Stimulated activated CD4-positive, alpha-beta T cell treated with anti-CD3 and anti-CD28 coated beads, Interleukin-1b, Interleukin-23, amount 100 ng/mL, for 1 hour (primary cell): ENCODE measurements at places on chromosomes 12 and 14.

- DNase-seq = no peak
These were observed 30.9 kb downstream of the FERMT2 start for GRCh38 chr14:52919971-52920370.

- DNase-seq = no peak
These were observed 57.2 kb downstream of the HMGA2 start for GRCh38 chr12:65881348-65881961.

DNA sequence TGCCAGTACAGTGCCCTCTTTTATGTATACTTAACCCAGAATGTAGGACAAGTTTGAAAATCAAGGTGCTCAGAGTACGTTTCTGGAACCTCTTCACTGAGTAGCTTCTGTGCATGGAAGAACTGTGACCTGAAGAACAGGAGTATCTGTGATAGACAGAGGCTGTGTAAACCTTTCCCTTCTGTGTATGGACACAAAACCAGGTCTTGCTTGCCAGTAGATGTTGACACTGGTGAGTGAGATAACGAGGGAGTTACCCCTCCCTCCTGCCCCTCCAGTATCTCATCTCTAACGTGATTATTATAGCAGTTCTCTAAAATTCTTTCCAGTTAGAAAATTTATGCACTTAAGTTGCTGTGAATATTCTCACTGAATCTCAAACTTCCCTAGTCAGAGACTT lies 170.8 kb downstream of the RPL10L start:
- DNase-seq = no peak

- DNase-seq = no peak
These were observed 4.0 kb downstream of the SETD1B start for GRCh38 chr12:121807642-121808347.

- no peak for DNase-seq
These were observed 65.7 kb upstream of the SOX5 start for GRCh38 chr12:24014915-24015832.

GRCh38 chr12:109568486-109568885 lies 4.8 kb downstream of the MMAB start:
- no peak for DNase-seq

- DNase-seq = no peak
These were observed 897 bp upstream of the TEX22 start for GRCh38 chr14:105397350-105397931.

- DNase-seq = no peak
These were observed 179.9 kb upstream of the EEA1 start for GRCh38 chr12:93108985-93109384.

- DNase-seq = no peak
These were observed at the start of gene DLK1 for GRCh38 chr14:100726550-100727085. TSS of gene DLK1 (plus strand) at chr14:100726892. CDS start at chr14:100727069, 177 bp downstream.

DNA sequence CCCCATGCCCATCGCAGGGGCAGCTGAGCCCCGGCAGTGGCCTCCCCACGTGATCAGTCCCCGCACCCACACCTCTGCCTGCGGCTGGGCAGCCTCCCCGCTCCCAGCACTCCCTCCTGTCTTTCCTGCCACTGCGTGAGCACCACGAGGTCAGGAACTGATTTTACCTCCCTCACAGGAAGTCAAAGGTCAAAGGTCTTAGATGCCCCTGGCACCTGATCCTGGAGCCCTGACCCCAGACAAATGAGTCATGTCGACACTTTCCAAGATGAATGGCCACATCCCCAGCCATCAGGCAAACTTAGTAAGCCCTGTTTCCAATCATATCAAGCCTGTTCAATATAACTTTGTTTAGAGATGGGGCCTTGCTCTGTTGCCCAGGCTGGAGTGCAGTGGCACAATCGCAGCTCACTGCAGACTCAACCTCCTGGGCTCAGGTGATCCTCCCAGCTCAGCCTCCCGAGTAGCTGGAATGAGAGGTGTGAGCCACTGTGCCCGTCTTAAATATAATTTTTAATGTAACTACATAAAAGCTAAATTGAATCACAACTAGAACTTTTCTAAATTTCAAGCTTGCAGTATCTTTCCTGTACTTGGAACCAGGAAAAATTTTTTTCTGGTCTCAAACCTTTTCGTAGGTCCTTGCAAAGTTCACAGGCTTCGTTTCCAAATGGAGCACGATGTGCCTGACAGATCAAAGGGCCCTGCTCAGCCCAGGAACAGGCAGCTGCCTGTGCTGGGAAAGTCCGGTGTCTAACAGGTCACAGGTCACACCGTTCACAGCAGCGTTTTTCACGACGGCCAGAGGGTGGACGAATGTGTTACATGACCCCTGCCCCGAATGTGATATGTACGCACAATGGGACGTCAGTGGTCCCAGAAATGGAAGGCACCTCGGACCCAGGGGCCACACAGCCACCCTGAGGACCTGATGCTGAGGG lies 1.9 kb downstream of the LRCOL1 start:
- DNase-seq = no peak

- DNase-seq = no peak
These were observed 33.6 kb downstream of the CDKL1 start for GRCh38 chr14:50362764-50363713.

GRCh38 chr14:59474172-59474571 lies 9.0 kb upstream of the GPR135 start:
- DNase-seq = no peak

- no peak for DNase-seq
These were observed 296.6 kb upstream of the KITLG start for GRCh38 chr12:88876857-88877256.

GRCh38 chr12:42332301-42333285 lies 6.6 kb downstream of the PPHLN1 start:
- DNase-seq = peak; percentile 13

DNA sequence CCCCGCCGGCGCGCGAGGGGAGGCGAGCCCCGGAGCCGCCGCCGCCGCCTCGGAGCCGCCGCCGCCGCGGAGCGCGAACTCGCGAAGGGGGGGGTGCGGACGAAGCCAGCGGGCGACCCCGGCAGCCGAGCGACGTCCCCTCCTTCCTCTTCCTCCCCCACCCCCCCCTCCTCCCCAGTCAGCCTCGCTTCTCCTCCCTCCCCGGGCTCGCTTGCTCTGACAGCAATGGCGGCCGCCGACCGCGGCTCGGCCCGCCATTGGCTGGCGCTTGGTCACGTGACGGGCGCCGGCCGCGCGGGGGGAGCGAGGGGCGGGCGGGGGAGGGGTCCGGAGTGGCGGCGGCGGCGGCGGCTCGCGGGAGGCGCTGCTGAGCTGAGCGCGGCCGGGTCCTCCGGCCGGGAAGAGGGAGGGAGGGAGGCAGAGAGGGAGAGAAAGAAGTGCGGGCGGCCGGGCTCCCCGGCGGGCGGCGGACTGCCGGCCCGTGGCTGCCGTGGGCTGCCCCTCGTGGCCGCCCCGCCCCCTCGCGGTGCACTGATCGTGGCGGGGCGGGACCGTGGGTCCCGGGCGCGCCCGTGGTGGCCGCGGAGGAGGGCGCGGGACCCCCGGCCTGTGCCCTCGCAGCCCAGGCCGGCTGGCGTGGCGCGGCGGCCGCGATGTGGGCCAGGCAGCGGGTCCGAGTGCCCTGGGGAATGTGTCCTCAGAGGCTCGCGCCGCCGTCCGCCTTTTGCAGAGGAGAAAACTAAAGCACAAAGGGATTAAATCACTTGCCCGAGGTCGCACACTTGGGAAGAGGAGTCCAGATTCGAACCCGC lies at the start of gene MED13L:
MED13L (minus strand) TSS at position 227 of the 812 bp plus-strand sequence. CDS start 562 bp downstream, outside the sequence.
- peak; percentile 76 for DNase-seq

DNA sequence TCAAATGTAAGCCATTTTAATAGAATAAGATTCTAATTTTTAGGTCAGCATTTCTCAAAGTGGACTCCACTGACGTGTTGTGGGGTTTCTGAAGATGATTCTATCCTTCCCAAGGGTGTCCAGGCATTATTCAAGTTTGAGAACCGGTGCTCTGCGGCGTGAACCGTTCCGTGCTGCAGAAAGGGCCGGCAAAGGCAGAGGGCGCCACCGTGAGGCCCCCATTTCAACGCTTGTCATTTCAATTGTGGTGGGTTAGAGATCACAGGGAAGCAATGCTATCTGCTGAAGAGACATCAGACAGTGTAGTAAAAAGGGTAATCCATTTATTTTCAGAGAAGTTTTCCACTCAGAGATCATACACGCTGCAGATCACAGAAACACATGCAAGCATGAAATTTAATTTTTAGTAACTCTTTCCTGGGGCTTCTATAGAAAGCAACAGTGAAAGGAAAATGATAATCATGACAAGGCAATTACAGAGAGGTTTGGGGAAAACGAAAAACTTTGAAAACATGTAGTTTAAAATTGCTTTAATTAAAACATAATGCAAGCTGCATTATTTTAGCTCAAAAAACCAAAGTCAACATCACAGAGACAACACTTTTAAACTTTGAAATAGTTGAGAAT lies 201.7 kb downstream of the EXOC5 start:
- DNase-seq = peak; percentile 13

DNA sequence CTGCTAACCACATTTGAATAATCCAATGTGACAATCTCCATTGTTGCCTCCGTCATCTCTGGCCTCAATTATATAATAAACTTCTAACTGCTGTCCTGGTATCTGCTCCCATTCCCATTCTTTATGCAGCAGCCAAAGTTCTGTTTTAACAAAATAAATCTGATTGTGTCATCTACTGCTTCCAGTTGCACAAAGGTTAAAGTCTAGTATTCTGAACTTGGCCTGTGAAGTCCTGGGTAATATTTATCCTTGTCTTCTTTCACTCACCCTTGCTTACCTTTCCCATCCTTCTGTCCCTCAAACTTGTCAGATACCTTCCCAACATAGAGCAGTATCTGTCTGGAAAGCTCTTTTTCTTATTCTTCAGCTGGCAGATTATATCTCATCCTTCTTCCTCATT lies 19.3 kb upstream of the STRAP start:
- DNase-seq = no peak

- DNase-seq = no peak
These were observed 12.3 kb upstream of the SLC35E3 start for GRCh38 chr12:68733661-68734071.

- DNase-seq = no peak
These were observed 27.9 kb downstream of the HNRNPC start for GRCh38 chr14:21241218-21241819.

DNA sequence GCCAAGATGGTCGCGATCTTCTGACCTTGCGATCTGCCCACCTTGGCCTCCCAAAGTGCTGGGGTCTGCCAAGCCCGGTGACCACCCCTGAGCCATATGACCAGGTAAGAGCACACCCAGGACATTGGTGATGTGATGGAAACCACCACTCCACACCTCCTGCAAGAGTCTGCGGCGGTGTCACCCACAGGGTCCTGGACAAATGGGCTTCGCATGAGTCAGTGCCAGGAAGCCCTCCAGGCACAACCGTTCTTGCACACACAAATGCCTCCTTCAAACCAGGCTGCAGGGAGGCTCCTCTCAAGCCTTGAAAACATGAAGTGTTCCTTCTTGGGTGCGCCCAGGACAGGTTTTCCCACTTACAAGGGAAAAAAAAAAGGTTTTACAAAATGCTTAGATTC lies 16.6 kb downstream of the PITPNM2 start:
- no peak for DNase-seq

GRCh38 chr12:25546318-25546717 lies 6.8 kb downstream of the LMNTD1 start:
- DNase-seq = no peak

DNA sequence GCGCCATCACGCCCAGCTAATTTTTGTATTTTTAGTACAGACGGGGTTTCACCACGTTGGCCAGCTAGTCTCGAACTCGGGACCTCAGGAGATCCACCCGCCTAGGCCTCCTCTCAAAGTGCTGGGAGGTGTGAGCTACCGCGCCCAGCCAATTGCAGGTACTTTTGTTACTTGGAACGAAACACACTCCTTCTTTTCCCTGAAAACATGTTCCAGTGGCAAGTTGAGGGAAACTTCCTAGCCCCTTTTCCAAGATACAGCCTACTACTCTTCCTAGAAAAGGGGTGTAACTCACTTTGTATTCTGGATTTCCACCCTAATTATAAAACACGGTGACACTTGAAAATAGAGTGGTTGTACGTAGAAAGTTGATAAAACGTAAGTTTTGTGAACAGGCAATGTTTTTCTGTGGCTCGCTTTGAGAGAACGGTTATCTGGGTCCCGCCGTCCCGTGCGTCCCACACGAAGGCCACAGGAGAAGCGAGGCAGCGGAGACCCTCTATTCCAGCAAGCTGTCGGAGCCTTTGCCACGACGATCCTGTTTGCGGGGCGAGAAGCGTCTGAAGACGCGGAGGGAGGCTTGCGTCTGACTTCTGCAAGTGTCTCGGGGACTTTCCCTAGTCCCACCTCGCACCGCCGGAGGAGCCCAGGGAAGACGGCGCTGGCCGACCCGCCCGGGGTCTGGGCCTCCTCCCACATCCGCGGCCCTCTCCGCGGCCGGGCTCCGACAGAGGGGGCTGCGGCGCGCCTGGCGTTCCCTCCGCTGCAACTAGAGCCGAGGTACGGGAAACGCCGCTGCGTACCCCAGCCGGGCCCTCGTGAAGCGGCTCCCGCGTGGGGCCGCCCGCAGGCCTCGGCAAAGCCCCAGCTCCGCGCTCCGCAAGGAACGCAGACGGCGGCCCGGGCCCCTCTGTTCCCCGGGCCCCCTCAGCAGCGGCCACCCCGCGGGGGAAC lies 745 bp downstream of the CDCA4 start:
- DNase-seq = peak; percentile 29

DNA sequence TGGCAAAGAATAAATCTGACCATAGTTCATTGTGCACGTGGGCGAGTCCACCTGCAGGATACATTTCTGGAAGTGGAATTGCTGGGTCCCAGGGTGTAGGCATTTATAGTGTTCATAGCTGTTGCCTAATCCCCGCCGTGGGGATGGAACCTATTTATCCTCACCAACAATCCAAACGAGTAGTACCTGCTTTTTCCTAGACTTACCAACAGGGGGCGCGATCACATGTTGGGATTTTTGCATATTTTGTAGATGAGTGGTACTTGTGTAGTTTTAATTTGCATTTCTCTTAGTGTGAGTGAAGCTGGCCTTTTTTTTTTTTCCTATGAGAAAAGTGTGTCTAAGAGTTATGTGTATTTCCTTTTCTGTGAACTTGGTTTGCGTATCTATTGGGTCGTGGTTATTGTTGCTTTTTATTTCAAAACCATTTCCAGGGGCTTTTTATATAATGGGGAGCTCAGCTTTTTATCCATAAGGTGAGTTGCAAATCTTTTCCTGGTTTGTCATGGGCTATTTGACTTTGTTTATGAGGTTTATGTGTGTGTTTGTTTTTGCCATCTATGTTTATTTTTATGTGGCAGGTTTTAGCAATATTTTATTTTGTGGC lies 67.2 kb downstream of the CCDC92 start:
- peak; percentile 46 for DNase-seq

- no peak for DNase-seq
These were observed 106.3 kb downstream of the PTPRO start for GRCh38 chr12:15428632-15429031.

DNA sequence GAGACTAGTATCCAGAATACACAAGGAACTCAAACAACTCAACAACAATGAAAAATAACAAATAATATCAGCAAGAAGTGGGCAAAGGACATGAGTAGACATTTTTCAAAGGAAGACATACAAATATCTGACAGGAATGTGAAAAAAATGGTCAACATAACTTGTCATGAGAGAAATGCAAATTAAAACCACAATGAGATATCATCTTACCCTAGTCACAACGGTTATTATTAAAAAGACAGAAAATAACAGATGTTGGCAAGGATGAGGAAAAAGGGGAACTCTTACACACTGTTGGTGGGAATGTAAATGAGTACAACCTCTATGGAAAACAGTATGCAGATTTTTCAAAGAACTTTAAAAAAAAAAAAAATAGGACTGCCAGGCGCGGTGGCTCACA lies 20.4 kb downstream of the VWF start:
- DNase-seq = no peak
